ENCODE measurements at places on chromosomes 11 and 22.
A peak's percentile ranks its signal among the peaks of the same experiment; 100 is the strongest.

- DNase-seq, result peak; percentile 82
Observed at GRCh38 chr11:119373921-119374631, 7.4 kb downstream of the USP2 start.

DNA sequence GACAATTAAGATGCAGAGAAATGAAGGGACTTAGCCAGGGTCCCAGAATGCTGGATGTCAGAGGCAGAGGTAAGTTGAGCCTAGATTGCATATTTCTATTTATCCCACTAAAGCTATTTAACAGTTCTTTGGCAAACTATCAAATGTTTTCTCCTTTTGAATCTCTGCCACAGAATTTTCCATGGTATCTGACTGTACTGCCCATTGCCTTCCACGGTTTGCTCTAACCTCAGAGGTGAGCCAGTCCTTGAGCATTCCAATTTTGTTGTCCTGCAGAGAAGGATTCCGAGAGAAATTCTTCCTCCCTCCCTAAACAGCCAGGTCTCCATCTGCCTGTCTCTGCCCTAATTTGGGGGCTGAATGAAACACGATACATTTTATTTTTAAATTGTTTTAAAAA, 368.3 kb upstream of the SYN3 start:
- DNase-seq, result no peak

DNA sequence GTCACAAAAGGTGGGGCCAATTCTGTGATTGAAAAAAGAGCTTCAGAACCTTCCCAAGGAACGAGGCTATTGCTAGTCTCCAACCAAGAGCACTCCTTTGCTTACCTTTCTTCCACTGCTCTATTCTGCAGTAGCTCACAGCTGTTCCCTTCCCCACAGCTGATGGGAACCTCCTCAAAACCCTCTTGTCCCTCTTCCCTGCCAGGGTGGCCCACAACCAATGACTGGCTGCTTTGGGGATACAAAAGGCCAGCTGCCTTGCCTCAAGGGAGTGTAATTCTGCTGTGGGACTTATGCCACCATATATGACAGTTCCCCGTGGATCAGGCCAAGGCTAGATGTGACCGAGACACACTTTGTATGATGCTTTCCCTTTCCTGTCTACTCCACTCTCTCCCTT, 15.0 kb downstream of the KCNE3 start:
- no peak for DNase-seq

- DNase-seq, result no peak
Observed at GRCh38 chr22:19824212-19824925, 30.3 kb downstream of the GNB1L start.

GRCh38 chr11:104663190-104664140, 234.8 kb downstream of the CASP12 start:
- peak; percentile 40 for DNase-seq

DNA sequence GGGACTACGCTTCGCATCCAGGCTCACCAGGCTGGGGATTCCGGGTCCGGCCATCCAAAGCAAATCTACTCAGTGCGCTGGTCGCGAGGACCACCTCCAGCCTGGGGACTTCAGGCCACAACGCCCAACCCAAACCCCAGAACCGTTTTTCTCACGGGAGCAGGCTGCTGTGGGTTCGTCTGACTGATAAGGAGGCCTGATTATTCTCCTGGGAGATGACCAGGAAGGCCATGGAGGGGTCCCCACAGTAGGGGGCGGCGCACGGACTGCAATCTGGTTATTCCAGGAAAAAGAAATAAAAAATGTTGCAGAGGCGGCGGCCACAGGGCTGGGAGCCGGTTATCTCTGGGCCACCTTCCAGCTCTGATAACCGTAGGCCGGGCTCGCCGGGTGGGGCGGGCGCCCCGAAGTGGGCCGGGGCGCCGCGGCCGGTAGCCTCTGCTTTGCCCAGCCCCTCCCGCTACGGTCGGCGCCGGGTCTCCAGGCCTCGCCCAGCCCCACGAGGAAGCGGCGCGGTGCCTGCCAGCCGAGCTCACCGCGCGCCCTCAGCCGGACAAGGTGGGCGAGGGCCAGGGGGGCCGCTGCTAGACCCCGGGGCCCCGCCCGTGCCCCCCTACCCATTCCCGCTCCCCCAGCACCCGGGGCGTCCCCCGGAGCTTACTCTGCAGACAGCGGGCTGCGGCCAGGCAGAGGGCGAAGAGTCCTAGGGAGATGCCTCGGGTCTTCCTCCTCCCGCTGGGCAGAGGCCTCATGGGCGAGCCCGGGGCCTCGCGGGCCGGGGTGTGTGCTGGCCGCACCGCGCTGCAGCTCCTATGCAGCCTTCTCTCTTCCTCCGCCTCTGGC, 446 bp downstream of the VSTM5 start:
- peak; percentile 33 for DNase-seq

GRCh38 chr22:48782811-48783511, 1044.7 kb downstream of the BRD1 start:
- DNase-seq, result no peak

GRCh38 chr11:87954476-87954875, 220.8 kb downstream of the RAB38 start:
- no peak for DNase-seq
